BE2C (cell line): ENCODE measurements at places on chromosomes 1 and 21.

DNA sequence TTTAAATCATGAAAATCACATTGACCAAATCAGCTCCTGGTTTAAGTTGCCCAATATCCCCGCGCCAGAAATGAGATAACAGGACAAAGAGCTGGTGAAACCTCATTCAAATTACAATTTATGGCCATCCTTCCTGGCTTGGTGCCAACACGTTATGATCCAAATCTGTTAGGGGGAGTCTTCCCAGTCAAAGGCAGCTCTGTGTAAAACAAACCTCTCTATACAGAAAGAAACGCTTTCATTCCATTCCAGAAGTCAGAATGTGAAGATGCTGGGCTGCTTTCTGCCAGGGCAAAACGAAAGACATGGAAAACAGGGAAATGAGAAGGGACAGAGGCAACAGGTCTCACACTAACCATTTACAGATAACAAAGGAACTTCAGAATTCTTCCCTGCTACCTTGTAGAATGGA lies 53.5 kb upstream of the TIAM1 start:
- peak; percentile 40 for DNase-seq

- DNase-seq, result peak; percentile 67
These were observed 11.5 kb upstream of the KCNAB2 start for GRCh38 chr1:6033986-6034749.

DNA sequence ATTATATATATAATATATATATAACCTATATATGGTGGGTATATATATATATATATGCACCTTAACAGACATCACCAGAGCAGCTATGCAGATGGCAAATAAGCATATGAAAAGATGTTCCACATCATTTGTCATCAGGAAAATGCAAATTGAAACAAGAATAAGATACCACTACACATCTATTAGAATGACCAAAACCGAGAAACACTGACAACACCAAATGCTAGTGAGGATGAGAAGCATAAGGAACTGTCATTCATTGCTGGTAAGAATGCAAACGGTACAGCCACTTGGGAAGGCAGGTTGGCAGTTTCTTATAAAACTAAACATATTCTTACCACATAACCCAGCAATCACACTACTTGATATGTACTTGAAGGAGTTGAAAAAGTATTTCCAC lies 219.8 kb upstream of the PRMT6 start:
- DNase-seq, result no peak

- DNase-seq, result no peak
These were observed 34.4 kb downstream of the NUCKS1 start for GRCh38 chr1:205715628-205716027.

DNA sequence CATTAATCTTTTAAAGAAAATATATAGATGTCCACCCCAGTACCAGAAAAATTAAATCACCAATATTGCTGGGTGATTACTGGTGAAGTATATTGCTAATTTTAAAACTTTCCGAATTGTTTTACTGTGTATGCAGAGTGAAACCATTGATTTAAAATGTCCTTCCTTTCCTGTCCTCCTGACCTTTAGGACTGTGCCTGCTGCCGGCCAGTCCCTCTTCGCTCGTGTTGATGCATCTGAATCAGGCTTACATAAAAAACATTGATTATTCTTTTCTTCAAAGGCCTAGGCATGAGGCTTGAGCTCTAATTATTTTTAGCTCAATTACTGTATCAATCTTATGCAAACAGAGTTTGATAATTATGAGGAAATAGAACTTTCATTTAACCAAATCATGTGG lies 1128.1 kb downstream of the BRINP3 start:
- DNase-seq, result no peak

DNA sequence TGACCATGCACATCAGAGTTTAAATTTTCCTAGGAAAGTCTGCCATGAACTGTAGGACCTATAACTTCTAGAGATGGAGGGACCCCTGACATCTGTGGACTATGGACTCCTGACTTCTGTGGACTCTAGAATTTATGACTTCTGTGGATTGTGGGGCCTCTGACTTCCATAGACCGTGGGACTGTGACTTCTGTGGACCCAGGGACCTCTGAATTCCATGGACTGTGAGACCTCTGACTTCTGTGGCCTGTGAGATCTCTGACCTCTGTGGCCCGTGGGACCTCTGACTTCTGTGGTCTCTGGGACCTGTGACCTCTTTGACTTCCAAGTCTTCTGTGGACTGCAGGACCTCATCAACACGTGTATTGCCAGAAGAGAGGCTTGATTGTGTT lies 36.7 kb downstream of the PEX14 start:
- no peak for DNase-seq

GRCh38 chr1:164240081-164240480 lies 318.9 kb upstream of the PBX1 start:
- DNase-seq, result no peak

- DNase-seq, result no peak
These were observed 1.4 kb downstream of the PRCC start for GRCh38 chr1:156768610-156769295.

DNA sequence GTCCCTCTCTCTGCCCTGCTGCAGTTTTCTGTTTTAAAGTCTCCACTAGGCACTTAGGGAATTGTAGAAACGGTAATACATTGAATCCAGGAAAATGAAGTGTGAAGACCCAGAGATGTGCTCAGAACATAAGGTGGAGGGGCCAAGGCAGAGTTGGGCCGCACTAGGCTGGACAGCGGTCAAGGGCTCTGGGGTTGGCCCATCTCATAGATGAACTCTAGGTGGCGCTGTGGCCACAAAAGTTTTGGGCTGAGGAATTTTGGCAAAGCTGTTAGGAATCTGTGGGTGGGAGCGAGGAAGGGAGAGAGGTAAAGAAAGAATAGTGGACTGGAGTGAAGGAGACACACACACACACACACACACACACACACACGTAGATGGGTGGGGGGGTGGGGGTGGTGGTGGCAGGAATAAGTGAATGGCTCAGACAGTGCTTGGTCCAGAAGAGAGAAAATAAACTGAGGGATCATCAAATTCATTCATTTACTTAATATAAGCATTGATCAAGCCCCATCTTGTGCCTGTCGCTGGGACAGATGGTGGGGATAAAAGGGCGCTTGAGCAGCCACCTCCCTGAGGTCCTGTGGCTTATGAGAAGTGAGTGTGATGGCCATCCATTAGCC lies 258.5 kb downstream of the TRABD2B start:
- peak; percentile 49 for DNase-seq

DNA sequence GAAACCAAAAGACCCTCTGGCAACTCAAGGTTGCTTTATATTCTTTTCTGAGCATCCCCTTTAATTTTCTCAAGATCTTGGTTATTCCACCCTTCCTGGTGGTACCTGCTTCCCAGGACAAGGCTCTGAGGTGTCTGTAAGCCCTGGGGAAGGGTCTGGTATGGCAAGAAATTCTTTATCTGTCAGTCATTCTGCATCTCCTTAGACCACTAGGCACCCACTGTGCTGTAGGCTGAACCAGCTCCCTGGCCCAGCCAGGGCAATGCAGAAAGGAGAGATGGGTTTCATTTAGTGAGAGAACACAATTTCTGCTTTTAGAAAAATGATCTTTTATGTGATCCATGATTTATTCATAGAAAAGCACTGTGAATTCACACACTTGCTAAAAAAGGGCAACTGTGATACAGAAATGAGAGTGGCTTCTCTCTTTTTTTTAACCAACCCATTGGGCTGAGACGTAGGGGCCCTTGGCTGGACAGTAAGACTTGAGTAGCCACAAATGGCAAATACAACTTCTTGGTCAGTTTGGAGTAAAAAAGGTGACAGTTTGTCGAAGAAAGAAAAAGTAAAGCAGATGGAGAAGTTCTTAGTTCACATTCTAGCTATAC lies 4.1 kb downstream of the UROD start:
- DNase-seq, result no peak

GRCh38 chr1:92043621-92044020 lies 13.8 kb downstream of the EPHX4 start:
- DNase-seq, result no peak

GRCh38 chr1:67832737-67833601 lies at the start of gene GNG12:
TSS of gene GNG12 (minus strand) at chr1:67833467. CDS start at chr1:67707686, 125,781 bp downstream.
- DNase-seq, result peak; percentile 75

- no peak for DNase-seq
These were observed 109.1 kb downstream of the APP start for GRCh38 chr21:26061437-26061836.

- no peak for DNase-seq
These were observed 90.0 kb upstream of the HNRNPU start for GRCh38 chr1:244954359-244954758.

DNA sequence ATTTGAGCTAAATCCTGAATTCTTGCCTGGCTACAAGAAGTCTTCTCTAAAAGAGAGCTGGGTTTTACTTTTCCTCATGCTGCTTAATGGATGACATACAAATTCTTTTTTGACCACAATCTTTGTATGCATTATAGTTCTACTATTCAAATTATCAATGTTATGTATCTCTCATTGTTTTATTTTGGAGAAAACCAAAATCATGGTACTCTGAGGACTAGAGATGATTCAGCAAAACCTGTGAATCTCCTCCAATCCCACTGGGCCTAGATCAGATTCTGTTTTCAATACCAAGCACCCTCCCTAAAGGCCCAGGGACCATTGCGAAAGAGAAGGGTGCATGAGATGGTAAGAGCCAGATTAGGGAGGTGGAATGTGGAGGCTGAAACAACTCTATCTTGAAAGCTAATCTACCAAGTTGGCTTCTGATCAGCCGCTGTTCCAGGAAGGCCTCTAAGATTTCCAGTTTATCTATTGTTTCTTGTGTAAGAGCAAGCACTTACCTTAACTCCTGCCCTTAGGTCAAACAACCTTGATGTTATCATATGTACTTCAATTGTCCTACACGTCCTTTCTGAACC lies 547.2 kb downstream of the PLPP3 start:
- DNase-seq, result no peak

DNA sequence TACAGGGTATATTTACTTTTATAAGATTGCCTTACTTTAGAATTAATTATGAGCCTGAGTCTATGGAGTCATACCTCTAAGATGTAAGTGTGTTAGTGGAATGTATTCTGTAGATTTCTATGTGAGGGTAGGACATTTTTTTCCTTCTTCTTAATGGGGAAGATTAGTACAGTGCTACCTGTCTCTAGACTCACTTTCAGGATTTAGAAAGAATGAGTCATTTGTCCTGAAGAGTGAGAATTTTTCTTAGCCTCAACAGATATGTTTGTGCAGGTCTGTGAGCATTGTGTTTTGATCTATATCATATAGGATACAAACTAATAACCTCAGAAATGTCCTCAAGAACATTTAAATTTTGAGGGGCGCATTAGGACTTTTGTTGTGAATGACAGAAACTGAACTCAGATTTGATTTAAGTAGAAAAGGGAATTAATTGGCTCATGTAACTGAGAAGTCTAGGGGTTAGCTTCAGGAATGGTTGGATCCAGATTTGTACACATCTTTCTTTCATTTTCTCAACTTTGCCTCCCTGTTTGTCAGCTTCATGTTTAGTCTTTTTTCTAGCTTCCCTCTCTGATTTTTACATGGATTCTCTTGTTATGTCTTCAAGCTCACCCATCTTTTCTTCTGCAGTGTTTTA lies 45.3 kb downstream of the TTC3 start:
- DNase-seq, result no peak

GRCh38 chr1:71350805-71351204 lies 270.0 kb upstream of the ZRANB2 start:
- DNase-seq, result no peak

GRCh38 chr21:33011462-33011861 lies 14.3 kb upstream of the OLIG2 start:
- DNase-seq, result no peak

DNA sequence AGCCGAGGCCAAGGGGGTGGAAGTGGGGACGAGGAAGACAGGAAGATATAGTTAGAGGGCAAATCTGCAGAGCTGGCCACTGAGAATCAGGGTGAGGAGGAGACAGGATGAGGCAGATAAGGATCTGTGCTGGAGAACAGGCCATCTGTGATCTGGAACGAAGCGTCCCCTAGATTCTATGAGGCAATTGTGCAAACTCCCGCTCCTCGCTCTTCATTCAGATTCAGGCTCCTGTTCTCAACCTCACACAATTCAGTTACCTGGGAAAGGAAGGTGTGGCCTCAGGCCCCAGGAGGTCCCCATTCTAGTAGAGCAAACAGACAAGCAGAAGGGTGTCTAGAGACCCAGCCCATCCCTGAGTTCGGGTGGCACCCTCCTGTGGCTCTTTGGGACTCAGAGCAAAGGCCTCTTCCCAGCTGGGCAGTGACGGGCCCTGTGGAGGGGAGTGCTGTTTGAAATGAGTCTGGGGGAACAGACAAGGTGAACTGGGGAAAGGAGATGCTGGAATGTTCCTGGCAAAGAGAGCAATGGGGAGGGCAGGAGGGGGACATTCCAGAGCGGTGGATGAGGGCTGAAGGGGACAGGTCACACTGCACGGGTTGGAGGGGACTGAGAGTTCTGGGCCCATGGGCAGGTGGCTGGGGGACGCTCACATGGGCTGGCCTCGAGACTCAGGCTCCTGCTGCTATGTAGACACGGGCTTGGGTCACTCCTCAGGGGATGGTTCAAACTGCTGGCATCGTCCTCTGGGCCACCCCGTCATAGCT lies 39.9 kb upstream of the AJAP1 start:
- no peak for DNase-seq

- DNase-seq, result no peak
These were observed 39.5 kb upstream of the UBE2U start for GRCh38 chr1:64163970-64164369.

DNA sequence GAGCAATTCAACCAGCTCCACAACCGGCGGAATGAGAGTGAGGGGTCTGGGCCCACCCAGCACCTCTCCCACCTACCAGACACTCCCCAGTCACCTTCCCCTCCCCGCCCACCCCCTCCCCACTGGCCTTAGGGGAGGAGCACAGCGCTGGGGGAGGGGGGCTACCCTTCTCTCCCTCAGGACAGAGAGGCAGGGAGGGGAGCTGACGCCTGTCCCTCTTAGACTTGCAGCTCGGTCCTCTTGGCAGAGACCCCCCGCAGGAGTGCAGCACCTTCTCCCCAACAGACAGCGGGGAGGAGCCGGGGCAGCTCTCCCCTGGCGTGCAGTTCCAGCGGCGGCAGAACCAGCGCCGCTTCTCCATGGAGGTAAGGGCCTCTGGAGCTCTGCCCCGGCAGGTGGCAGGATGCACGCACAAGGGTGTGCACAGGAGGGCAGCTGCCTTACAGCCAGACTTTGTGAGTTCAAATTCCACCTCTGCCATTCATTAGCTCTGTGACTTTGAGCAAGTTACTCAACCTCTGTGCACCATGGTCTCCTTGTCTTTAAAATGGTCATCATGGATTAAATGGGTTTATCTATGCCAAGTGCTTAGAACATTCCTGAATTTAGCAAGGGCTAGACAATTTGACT lies 18.9 kb downstream of the CDK18 start:
- no peak for DNase-seq

- DNase-seq, result no peak
These were observed 16.1 kb downstream of the F5 start for GRCh38 chr1:169570172-169570574.

- no peak for DNase-seq
These were observed 7.4 kb downstream of the DMBX1 start for GRCh38 chr1:46497020-46497419.

DNA sequence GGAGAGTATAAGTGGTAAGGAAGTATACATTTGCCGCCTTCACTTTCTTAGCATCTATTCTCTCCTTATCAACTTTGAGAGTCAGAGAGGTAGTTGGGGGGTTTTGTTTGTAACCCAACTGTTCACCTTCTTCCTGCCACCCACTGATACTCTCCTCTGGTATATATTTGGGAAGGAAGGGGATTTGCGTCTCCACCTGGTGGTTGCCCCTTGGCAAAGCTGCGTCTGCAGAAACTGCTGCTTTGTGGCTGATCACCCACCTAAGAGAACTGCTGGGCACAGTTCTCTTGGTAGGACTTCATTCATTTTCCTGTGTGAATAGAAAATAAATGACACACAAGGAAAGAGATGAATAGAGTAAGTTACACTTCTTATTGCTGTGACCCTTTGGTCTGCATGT lies 87.0 kb downstream of the SYT14 start:
- DNase-seq, result no peak
